Cardiac septum (tissue), 1 donor: ENCODE measurements at places on chromosomes 2 and 18. TPM values are rescaled to one million over a fixed set of nuclear protein-coding genes. Genes with fewer than 3 reads are reported as not detected.

- DNase-seq, result no peak
These were observed 151.8 kb downstream of the RDH14 start for GRCh38 chr2:18408638-18409037.

- no peak for DNase-seq
These were observed 19.1 kb downstream of the CYBRD1 start for GRCh38 chr2:171541202-171541887.

DNA sequence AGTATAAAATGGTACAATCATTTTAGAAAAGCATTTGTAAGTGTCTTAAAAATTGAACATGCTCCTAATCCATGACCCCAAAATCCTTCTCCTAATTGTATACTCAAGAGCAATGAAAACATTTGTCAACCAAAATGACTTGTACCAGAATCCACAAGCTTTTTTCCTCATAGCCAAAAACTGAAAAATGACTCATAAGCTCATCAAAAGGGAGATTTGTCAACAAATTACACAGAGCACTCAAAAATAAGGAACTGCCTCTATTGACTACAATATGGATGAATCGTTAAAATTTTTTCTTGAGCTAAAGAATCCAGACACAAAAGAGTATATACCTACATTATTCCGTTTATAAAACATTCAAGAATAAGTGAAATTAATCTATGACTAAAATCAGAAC lies 544.8 kb downstream of the ARHGAP15 start:
- DNase-seq, result no peak

CD302 gene
- total RNA-seq, result 10.8 TPM

- no peak for DNase-seq
These were observed 76.5 kb upstream of the EPB41L3 start for GRCh38 chr18:5620289-5620688.

GRCh38 chr18:9519399-9519798 lies 44.1 kb downstream of the RALBP1 start:
- no peak for DNase-seq

RAPH1 gene
- total RNA-seq, result 20.6 TPM

DNA sequence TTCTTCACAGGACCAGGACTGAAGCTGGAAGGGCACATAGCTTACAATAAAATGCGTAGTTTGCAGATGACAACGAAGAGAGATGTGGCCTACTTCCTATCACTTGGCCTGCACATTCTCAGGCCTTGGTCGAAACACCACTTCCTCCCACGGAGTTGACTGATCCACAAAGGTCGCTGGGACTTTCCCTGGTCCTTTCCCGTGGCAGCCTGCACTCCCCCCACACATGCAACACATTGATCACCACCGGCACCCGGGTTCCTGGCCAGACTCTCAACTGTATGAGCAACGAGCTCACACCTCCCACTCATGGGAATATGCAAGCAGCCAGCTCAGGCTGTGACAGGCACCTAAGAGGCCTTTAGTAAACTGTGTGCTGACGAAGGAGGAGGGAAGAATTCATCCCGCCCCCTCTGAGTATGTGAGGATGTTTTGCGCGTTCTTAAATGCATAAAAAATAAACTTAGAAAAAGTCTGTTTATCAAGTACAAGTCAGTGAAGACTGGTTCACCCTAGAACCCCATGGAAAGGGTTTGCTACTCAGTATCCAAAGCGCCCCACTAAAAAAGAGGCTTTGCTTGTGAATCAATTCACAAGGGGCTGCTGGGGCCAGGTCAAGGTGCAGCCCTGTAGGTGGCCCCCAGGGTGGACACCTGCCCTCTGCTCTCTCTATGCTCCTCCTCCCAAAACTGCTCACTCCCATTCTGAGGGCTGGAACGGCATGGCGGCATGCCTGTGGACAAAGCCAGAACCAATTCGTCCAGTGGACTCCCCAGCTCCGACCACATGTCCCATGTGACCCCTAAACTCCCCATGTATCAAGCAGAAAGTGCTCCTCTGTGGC lies 154.3 kb downstream of the EIPR1 start:
- no peak for DNase-seq

DNA sequence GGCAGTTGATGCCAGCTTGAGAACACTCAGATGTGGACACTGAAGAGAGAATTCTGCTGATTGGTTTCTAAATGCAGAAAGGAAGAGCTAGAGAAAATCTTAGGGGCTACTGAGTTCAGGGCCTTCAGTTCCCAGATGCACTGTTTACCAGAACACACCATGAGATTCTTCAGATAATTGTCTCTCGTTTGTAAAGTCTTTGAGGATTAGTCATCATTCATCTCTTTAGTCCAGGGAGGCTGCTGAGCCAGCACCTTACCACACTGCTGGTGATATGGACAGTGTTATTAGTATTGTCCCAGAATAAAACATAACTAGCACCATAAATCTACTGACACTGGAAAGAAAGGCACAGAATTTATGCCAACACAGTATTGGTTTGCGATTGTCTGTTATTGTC lies 690.8 kb upstream of the CELF4 start:
- DNase-seq, result no peak

GRCh38 chr18:24974431-24974830 lies 377.5 kb downstream of the ZNF521 start:
- no peak for DNase-seq

- peak; percentile 47 for DNase-seq
These were observed 30.4 kb downstream of the MYCN start for GRCh38 chr2:15970701-15971100.

TUBA4B gene
- not detected for total RNA-seq

- no peak for DNase-seq
These were observed 11.1 kb downstream of the NDUFV2 start for GRCh38 chr18:9113468-9114149.

GRCh38 chr18:76685402-76685801 lies 137.0 kb upstream of the ZNF236 start:
- DNase-seq, result no peak

GRCh38 chr2:17918789-17919188 lies 40.3 kb downstream of the KCNS3 start:
- no peak for DNase-seq

GRCh38 chr2:238801791-238802190 lies 46.1 kb upstream of the TWIST2 start:
- no peak for DNase-seq

GRCh38 chr2:111198701-111199100 lies 78.0 kb downstream of the BCL2L11 start:
- no peak for DNase-seq

DNA sequence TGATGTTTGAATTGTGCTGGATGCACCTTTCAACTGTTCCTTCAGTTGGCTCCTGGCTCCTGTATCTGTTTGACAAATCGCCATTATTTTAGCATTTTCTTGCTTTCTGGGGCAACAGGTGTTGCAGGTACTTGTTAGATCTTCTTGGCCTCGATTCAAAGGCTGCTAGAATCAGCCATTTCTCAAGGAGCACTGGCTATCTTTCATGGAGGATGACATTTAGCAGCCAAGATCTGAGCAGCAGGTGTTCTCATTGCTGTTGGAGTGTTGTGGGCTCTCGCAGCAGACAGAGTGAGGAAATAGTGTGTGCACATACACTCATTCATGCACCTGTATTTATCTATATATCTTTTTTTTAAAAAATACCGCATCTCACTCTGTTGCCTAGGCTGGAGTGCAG lies 52.2 kb downstream of the INPP5D start:
- DNase-seq, result no peak

DNA sequence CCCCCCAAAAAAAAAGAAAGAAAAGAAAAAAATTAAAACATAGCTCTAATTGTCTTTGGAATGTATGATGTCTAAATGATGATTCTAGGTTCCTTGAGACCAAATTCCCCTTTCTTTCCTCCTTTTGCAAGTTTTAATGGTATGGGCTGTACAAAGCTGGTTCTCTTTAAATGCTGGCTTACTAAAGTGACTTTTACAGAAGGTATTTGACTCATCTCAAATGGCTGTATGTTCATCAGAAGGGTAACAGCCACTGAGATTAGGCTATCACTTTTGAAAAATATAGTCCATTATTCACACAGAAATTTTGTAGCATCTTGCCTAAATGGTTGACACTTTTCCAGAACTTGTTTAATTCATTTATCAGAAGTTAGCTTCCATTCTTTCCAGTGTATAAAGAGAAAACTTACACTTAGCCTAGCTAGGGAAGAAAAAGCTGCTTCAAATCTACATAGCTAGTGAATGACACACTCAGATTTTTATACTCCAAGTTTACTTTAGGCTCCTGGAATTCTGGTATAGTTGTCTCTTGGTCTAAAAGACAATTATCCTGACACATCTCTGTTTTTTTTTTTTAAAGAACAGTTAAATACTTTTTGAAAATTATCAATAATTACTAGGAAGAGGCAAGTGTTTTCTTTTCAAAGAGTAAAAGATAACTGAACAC lies 622.6 kb downstream of the LRP1B start:
- DNase-seq, result no peak

KCNF1 gene
- 0.27 TPM for total RNA-seq

DNA sequence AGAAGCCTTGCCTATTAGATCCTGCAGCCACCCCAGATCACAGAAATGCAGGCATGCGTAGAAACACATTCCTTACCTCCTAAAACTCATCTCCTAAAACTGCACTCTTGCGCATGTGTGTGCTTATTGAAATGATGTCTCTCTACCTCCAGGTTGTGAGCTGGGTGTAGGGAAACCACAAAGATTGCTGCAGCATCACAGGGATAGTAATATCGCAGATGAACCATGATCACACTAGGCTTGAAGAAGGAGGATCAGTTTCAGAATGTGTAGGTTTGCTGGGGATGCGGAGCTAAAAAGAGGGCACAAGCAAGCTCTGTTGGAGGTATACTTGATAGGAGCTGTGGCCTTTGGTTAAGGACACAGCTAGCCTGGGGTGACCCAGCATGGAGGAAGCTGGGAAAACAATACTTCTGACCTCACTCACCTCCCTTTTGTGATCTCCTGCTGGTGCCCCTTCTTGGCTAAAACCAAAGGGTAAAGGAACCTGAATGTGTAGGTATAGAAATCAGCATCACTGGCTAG lies 118.8 kb downstream of the SETBP1 start:
- DNase-seq, result no peak

LONRF2 gene
- total RNA-seq, result 24.5 TPM

GRCh38 chr2:227853204-227853629 lies 18.2 kb upstream of the DAW1 start:
- no peak for DNase-seq

GRCh38 chr2:204134421-204134820 lies 197.9 kb downstream of the ICOS start:
- DNase-seq, result no peak

DNA sequence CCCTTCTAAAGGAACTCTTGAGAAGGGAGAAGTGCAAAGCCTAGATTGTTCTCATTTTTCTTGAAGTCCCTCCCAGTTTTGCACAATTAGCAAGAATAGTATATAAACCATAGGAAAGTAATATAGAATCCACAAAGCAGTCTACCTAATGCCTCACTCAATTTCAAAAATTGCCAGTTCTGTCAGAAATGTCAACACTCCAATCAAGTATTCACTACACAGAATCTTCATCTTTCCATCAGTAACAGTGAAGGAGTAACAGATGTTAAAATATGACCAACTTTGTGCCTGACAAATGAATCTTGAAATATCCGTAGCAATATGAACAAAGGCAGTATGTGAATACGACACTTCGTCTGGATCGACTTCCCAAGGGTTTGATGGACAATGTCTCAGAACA lies 56.3 kb downstream of the RBMS1 start:
- no peak for DNase-seq

GRCh38 chr2:88919087-88919738 lies 227.7 kb downstream of the RPIA start:
- no peak for DNase-seq

- no peak for DNase-seq
These were observed 326.2 kb downstream of the PDE11A start for GRCh38 chr2:177746358-177746757.

NT5C1B gene
- not detected for total RNA-seq

- DNase-seq, result no peak
These were observed 60.1 kb upstream of the TNFRSF11A start for GRCh38 chr18:62264984-62265383.

- no peak for DNase-seq
These were observed 198.4 kb upstream of the NT5C1B start for GRCh38 chr2:18787726-18788125.

NCL gene
- 299 TPM for total RNA-seq

- no peak for DNase-seq
These were observed 185.6 kb upstream of the COPS8 start for GRCh38 chr2:236899950-236900640.

DNA sequence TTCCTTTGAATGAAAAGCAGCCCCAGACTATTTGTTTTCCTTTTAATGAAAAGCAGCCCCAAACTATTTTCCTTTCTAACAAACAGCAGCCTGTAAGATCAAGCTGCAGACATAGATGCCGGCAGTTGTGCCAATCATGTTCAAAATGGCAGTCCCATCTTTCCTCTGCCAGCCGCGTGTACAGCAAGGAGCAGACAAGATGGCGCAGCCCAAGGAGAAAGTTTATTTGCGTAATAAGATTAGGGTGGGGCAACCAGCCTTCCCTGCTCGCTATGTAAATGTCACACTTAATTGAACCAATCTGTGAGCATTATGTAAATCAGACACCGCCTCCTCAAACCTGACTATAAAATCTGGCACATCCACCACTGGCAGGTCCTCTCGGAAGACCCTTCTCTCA lies 226.0 kb downstream of the TGIF1 start:
- no peak for DNase-seq

- DNase-seq, result no peak
These were observed 64.3 kb upstream of the EPAS1 start for GRCh38 chr2:46232860-46233259.

DNA sequence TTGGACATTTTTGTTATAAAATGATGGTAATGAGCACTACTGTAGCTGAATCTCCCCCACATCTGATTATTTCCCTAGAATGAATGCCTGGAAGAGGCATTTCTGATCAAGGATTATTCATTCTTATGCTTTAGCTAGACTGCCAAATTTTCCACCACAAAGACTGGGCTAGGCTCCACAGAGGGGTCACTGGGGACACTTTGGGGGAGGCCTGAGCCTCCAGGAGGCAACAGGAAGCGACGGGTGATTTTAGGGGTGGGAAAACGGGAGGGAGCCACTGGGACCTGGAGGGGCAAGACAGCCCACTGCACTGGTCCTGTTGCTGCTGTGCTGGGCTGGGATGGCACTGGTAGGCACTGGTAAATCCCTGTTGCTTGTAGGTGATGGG lies 2.4 kb upstream of the ASB1 start:
- no peak for DNase-seq

MAP3K19 gene
- total RNA-seq, result not detected

- no peak for DNase-seq
These were observed 143.9 kb upstream of the SIX2 start for GRCh38 chr2:45153121-45153520.

DNA sequence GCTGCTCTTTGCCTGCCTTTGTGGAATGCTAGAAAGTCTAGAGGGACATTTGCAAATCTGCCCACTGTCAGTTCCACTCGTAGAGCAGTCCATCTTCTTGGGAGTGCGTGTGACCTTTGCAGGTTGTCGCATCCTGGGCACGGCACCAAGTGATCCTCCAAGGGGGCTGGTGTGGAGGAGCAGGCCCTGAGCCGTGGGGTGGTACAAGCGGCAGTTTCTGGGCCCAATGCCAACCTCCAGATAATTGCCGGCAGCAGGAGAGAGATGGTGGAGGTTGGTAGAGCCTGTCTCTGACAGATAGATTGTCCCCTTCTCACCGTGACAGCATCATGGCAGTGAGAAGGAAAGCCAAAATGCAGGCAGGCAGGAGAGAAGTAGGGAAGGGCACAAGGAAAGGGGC lies 150.7 kb upstream of the SLC14A2 start:
- DNase-seq, result no peak

TOGARAM2 gene
- total RNA-seq, result 0.48 TPM
